ENCODE measurements at places on chromosomes 5 and 9.

DNA sequence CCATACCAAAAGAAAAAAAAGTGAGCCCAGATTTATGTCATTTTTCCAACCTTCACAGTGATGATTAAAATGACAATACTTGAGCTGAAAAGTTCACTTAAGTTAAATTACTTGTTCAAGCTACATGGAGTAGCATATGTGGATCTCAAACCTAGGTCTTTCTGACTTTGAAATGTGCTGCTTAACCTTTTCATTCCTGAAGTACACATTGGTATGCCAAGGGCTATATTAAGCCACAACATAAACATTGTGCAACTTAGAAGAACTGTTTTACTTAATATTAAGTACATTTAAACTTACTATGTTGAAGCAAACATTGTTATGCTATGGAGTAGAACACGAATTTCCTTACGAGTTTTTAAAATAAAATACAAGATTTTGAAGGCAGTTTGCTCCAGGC lies 105.0 kb downstream of the GIN1 start:
- DNase-seq = peak; percentile 48

GRCh38 chr5:158940977-158941376 lies 158.7 kb downstream of the EBF1 start:
- no peak for DNase-seq

DNA sequence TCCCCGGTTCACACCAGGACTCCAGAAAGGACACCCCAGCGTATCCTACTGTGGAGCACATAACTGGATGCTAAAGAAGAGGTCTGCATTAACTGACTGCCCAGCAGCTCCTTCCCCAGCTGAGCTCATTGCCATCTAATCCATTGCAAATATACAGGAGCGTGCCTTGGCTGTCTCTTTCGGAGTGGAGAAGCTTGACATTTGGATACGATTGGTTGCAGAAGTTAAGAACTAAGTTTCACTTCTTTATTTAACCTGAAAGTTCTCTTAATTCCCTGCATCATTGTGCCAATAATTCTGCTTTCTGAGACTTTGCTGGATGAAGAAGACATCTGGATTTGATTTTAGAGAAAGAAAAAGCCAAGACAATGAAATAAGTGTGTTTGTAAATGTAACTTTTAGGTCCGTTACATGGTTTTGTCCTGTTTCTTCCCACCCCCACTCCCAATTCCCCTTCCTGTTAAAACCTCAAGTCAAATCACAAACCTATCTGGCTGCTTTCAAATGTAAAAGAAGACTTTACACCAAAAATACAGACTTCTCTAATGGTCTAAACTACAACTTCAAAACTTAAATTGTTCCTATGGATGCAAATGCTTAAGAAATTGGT lies 33.9 kb downstream of the TAS2R1 start:
- peak; percentile 2 for DNase-seq

DNA sequence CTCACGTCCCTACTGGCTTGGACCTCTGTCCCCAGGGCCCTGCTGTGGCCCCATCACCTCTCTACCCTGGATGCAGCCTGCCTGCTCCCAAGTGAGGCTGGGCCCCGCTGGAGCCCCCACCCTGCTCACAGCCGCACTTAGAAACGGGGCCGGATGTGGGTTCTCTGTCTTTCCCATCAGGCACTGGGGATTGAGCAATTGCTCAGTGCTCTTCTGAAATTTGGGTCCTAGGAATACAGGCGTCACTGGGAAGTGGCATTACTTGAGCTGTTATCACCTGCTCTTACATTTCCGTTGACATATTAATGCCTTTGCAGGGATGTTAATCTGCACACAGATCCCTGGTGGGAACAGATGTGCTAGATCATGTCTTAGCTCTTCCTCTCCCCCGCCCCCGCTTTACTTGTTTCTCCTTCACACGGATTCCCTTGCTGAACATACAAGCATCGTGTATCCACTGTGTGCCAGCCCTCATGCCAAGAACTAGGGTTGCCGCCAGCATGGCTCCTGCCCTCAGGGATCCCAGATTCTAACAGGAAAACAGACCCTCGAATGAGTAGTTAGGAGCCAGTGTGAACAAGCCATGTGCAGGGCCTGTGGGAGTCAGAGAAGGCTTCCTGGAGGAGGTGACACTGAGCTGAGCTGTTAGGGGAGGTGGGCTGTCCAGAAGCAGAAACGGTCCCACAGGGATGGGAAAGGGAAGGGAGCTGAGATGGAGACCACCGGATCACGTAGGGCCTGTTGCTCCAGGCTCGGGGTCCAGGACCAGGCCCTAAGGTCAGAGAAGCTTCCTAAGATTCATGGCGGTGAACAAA lies 65.1 kb downstream of the NEK6 start:
- DNase-seq = no peak

GRCh38 chr5:98651715-98652114 lies 121.7 kb upstream of the RGMB start:
- no peak for DNase-seq

- DNase-seq = no peak
Measured at GRCh38 chr9:93305497-93306020, 121.6 kb downstream of the WNK2 start.

GRCh38 chr9:32200896-32201295 lies 183.5 kb upstream of the ACO1 start:
- no peak for DNase-seq

GRCh38 chr9:89536600-89536999 lies 38.7 kb upstream of the SEMA4D start:
- no peak for DNase-seq

Data from AG04450 (cell line).